ENCODE measurements at places on chromosomes 4 and X.

GRCh38 chr4:119082661-119083060 lies 53.0 kb upstream of the MYOZ2 start:
- no peak for DNase-seq

DNA sequence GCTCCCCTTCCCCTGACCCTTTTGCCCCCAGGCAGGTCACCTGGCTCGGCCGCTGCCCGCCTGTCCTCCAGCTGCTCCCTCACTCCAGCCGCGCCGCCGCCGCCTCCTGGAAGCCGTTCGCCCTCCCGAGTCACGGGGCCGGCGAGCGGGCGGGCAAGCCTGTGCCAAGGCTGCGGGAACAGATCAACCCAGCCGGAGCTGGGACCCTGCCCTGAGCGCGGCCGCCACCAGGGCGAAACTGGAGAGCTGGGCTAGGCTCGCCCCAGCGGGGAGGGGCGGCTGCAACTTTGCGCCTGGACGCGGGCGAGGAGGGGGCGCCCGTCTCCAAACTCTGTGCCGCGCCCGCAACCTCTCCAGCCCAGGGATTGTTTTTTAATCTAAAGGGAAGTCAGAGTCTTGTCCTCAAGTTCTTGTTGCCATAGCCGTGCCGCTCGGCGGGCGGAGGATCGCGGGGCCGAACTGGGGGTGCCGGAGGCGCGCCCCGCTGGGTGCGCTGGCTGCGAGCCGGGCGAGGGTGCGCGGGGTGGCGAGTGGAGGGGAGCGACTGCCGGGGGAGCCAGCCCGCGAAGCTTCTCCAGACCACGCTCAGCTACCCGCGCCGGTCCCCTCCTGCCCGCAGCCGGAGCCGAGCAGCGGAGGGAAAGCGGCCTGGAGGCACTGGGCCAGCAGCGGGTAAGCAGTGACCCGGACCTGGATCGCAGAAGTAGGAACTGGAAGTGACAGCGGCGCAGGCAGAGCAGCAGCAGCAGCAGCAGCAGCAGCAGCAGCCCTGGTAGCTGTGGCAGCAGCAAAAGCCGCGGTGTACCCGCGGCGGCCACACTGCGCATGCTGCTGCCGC lies 13.4 kb downstream of the ARHGEF6 start:
- peak; percentile 51 for DNase-seq

- DNase-seq = no peak
Observed at GRCh38 chrX:49102190-49102589, 21.3 kb downstream of the GPKOW start.

- no peak for DNase-seq
Observed at GRCh38 chr4:1557221-1557597, 126.9 kb downstream of the FAM53A start.

DNA sequence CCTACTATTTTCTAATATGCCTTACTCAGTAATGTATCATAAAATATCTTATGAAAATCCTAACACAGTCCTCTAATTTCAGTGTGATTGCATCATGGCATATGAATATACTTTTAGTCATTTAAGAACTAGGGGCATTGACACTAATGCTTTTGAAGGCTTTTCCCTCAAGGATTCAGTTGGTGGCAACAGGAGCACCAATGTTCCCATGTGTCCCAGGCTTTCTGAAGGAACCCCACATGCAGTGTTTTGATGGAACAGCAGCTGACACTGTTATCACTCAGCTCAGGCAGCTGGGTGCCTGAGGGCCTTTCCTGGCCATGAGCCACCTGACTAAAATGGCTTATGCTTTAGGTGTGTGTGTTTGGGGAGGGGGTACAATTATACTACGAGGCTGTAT lies 348.3 kb downstream of the ARHGAP24 start:
- peak; percentile 15 for DNase-seq

DNA sequence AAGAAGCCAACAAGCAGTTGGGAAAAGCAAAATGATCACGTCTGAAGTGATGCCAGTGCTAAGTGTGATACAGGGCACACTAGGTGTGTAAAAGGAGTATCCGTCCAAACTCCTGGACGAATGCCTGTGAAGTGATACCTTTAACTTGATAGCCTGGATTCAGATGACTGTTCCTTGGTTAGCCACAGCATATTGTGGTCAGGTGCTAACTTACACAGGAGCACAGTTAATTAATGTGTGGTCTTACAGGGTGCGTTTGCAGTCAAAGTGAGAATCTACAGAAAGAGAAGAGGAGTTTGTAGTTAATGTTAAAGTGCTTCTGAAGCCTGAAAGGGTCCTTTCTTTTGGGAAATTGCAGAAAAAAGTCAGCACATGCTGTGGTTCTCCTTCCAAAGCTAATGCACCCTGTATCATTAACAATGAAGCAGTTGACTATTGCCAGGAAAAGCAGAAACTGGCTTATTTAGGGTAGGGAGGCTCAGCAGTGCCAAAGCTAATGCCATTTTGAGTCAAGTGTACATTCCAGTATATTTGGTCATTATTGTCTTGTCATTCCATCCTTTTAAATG lies 61.1 kb downstream of the DCLK2 start:
- DNase-seq = no peak

DNA sequence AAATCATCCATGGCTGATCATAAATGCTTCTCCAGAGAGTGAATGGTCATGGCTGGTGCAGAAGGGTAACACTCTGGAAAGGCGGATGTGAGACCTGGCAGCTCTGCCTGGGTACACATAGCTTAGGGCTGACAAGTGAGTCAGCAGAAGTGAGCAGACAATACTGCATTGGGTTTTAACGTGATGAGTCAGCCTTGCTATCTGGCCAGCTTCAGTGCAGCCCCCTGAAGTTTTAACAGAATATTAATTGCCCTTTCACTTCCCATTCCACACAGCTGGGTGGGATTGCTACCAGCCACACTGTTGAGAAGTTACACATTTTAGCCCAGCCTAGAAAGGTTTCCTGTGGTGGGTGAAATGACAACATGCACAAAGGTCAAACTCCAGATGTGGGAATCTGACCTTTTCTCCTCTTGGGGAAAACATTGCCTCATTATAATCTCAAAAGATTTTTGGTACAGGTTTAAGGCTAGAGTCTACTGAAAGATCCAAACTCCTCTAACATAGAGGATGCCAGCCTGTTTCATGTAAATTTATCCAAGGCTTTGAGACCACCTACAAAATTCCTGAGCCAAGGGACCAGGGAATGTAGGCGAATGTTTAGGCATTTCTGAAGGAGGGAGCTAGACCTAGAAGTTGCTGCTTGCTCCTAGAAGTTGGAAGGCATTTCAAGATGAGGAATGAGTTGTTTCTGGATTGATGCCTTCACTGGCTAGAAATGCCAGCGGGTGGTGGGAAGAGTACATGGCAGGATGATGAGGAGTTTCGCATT lies 230.3 kb upstream of the PGRMC2 start:
- DNase-seq = peak; percentile 92

GRCh38 chrX:31240982-31241381 lies 169.1 kb upstream of the FTHL17 start:
- no peak for DNase-seq

All from AG08395 (cell line).